ENCODE measurements at places on chromosomes 4 and X.
A peak's percentile ranks its signal among the peaks of the same experiment; 100 is the strongest.

DNA sequence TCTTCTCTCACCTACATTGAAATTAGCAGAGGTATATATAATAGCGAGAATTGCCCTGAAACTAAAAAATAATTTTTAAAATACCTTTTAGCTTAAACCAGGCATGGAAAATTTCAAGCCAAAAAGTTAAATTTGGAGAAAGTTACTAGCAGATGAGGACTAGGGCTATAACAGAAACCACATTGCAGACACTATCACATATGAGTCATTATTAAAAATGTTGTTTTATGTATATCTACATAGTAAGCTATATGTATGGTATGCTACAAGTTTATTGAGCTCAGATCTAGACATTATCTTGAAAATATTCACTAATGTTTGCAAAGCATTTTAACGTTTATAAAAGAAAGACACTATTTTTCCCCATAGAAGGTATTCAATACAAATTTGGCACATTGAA, 147.8 kb downstream of the PAPSS1 start:
- no peak for DNase-seq

GRCh38 chr4:86891762-86892635, at the start of gene C4orf36:
TSS of gene C4orf36 (minus strand) at chr4:86892422. CDS start at chr4:86891520, 902 bp downstream.
- DNase-seq: peak; percentile 59

- DNase-seq: no peak
Observed at GRCh38 chrX:821327-822107, 190.9 kb downstream of the SHOX start.

- DNase-seq: no peak
Observed at GRCh38 chr4:104574371-104574770, 79.7 kb upstream of the CXXC4 start.

DNA sequence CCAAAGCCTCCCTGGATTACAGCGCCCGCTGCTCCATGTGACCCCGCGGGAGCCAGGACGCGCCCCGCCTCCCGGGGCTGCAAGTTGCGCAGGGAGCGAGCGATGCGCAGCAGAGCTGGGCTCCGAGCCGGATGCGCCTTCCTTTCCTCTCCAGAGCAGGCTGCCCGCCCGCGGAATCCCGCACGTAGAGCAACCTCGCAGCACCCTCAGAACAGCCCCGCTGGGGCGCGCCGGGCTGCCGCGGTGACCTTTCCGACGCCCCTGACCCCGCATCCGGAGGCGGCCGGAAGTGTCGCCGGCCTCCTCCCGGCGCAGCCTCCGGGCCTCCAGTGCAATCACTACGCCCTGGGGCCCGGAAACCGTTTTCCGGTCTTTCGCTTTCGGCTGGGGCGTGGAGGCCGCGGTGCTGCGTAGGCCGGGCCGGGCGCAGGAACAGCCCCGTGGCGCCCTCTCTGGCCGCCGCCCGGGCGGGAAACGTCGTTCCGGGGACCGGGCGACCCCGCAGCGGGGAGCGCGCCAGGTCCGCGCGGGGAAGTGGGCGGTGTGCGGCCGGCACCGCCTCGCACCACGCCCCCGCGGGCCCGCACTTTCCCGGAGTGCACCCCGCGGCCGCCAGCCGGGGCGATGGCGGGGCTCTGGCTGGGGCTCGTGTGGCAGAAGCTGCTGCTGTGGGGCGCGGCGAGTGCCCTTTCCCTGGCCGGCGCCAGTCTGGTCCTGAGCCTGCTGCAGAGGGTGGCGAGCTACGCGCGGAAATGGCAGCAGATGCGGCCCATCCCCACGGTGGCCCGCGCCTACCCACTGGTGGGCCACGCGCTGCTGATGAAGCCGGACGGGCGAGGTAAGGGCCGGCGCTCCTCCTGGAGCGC, at the start of gene CYP4V2:
TSS of gene CYP4V2 (plus strand) at position 368 of the 866 bp plus-strand sequence. CDS start at position 625, 257 bp downstream.
- peak; percentile 93 for DNase-seq

DNA sequence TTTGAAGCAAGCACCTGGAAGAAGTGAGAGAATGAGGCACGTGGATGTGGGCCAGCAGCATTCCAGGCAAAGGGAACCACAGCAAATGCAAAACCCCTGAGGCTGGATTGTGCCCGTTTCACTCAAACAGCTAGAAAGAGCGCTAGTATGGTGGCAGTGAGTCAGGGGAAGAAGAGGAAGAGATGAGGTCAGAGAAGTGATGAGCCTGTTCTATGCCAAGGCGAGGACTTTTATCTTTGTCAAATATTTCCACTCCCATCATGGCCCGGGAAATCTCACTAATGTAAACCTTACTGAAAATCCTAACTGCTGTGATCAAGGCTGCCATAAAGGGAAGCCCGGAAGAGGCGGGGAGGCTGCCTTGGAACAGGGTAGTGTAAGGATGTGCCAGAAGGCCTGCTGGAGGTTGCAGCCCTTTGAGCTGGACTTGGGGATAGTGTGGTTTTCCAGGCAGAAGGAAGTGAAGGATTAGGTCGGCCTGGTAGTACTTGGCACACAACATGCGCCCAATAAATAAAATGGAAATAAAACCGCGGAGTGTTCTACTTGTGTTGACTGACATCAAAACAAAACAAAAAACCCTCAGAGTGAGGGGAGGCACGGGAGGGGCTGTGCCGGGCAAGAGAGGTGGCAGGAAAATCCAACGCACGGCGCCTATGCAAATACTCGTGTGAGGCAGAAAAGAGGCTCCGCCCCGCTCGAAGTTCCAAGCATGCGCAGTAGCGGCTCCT, 1.2 kb upstream of the CDK16 start:
- no peak for DNase-seq
